Renal pelvis (tissue), 12 donors: ENCODE measurements at places on chromosomes 3 and 15. TPM values are rescaled to one million over a fixed set of nuclear protein-coding genes. Genes with fewer than 3 reads are reported as not detected.

GRCh38 chr3:32990116-32990515 lies 38.7 kb downstream of the CCR4 start:
- no peak for DNase-seq

DNA sequence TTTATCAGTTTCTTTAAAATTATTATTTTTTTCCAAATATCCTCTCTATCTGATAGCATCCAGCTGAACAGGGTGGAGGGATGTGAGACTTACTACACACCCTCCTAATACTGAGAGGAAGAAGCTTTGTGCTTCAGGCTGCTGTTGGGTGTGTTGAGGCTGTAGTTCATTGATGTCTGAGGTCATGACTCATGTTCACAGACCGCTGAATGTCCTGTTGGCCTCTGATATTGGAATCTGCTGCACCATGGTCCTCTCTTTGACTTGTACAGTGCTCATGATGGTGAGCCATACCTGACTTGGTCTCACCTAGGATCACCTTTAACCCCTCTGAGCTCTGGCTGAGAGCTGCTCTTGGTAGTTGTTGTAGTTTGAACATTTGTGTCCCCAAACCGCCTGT lies 302.9 kb downstream of the SATB1 start:
- no peak for DNase-seq

GRCh38 chr3:52237657-52238172 lies 1.2 kb downstream of the TWF2 start:
- DNase-seq: no peak

- no peak for DNase-seq
These were observed 417.7 kb downstream of the LPP start for GRCh38 chr3:188571531-188572095.

ZPLD1 gene
- polyA plus RNA-seq: 0.89 TPM
